ENCODE measurements at places on chromosomes 12 and 14.
A peak's percentile ranks its signal among the peaks of the same experiment; 100 is the strongest.

GRCh38 chr12:41188841-41189394, 798 bp downstream of the PDZRN4 start:
- DNase-seq, result no peak

GRCh38 chr12:80056845-80057244, 42.5 kb upstream of the OTOGL start:
- no peak for DNase-seq

- DNase-seq, result no peak
These were observed 85.9 kb downstream of the PAX9 start for GRCh38 chr14:36747411-36748184.

DNA sequence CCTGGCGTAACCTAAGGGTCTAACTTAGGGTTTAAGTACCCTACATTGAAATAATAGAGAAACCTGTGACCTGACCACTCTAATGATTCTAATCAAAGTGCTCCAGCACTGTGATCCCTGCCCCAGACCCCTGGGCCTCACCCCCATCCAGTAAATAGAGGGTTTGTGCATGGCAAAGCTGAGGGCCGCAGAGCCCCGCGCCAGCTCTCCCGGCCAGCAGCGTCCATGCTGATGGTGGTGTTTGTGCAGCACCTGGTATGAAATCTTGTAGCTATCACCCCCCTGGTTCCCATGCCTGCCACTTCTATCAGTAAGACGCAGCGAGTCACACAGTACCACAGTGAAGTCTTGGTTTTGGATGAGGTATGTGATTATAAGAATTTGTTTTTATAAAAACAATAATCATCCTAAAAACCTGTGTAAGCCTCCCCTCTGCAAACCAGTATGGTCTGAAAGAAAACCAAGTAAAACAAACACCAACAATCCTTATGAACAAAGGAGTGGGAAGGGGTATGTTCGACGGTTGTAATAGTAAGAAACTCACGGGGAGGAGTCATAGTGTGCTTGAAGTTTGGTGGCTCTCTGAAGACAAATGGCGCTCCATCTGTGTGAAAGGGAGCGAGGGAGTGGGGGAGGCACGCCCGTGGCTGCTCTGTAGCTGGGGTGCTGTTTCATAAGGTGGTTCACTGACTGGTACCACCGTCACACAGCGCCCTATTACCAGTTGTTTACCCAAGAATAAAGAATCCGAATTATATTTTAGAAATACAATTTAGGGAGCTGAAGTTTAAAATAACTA, 156.2 kb downstream of the CACNA1C start:
- DNase-seq, result no peak

- DNase-seq, result peak; percentile 54
These were observed 176.7 kb upstream of the SEL1L start for GRCh38 chr14:81710232-81710845.
